Stimulated activated CD8-positive, alpha-beta memory T cell treated with anti-CD3 and anti-CD28 coated beads, Interleukin-7, amount 100 ng/mL, for 4 hours (primary cell): ENCODE measurements at places on chromosomes 4 and X.

- no peak for DNase-seq
Measured at GRCh38 chrX:144768540-144768939, 478.8 kb upstream of the SPANXN1 start.

DNA sequence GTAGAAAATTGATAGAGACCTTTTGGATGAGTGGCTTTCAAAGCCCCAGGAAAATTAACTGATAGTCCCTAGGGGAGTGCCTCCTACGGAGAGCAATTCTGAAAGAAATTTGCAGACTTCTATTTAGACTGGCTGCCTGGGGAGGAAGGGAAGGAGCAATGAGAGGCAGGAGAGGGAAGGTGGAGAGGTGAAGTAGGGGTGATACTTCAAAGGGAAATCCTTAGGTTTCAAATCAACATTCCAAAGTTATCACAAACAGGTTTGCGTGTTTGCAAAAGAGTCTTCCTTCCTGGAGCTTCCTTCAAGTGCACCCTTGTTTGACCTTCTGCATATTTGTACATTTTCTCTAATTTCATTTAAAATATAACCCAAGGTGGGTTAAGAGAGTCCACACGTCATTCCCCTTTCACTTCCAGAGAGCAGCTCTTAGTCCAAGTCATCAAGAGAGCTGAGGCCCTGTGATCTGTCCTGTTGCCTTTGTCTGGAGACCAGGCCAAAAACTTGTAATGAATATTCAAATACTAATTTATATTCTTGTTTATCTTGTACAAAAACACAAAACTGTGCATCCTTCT, 157.8 kb downstream of the CLCN4 start:
- DNase-seq: no peak

- no peak for DNase-seq
Measured at GRCh38 chr4:25874655-25875054, 11.9 kb upstream of the SEL1L3 start.

- no peak for DNase-seq
Measured at GRCh38 chrX:7219153-7219705, 71.3 kb upstream of the PUDP start.

DNA sequence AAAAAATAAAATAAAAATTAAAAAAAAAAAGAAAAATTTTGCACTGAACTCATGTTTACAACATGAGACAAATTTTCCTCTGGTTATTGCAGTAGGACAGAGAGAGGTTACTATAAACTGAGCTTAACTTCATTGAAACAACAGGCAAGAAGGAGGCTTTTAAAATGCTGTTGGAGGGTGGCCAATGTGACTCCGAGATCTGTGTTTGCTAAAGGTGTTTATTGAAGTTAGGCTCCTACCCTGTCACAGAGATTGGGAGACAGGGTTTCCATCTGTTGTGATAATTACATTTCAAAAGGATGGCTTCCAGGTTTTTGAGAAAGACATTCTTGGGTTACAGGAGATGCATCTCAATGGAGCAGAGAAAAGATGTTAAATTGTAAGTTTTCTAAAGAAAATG, 370.5 kb upstream of the HS3ST1 start:
- no peak for DNase-seq

DNA sequence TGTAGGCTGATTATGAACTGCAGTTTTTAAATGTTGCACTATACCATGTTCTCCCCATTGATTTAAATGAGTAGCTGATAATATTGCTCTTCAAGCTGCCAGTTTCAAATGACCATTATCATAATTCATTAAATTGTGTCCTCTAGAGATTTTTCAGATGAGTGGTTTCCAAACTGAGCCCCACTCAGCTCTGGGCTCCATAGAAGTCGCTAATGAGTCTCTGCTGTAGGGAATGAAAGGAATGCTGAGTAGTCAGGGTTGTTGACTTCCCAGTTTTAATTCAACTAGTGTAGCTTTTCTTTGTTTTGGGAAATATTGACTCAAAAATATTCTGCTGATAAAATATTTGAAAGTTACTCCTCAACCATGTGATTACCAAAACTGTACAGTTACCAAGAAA, 1081.1 kb downstream of the ARAP2 start:
- DNase-seq: no peak

DNA sequence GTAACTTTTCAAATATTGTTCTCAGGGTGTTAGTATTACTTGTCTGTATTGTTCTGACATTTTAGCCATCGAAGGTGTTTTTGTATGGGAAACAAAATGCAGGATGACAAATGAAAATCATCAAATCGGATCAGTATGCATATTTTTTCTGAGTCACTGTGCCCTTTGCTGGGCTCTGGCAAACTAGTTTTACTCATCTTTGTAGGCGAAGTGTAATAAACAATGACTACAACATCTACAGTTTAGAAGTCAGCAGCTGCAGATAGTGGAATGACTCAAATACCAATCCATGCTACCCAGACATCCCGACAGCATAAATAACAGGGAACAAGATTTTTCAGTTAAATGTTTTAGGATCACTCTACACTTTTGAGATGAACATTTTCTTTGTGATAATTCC, 557.3 kb upstream of the TENM3 start:
- DNase-seq: no peak

DNA sequence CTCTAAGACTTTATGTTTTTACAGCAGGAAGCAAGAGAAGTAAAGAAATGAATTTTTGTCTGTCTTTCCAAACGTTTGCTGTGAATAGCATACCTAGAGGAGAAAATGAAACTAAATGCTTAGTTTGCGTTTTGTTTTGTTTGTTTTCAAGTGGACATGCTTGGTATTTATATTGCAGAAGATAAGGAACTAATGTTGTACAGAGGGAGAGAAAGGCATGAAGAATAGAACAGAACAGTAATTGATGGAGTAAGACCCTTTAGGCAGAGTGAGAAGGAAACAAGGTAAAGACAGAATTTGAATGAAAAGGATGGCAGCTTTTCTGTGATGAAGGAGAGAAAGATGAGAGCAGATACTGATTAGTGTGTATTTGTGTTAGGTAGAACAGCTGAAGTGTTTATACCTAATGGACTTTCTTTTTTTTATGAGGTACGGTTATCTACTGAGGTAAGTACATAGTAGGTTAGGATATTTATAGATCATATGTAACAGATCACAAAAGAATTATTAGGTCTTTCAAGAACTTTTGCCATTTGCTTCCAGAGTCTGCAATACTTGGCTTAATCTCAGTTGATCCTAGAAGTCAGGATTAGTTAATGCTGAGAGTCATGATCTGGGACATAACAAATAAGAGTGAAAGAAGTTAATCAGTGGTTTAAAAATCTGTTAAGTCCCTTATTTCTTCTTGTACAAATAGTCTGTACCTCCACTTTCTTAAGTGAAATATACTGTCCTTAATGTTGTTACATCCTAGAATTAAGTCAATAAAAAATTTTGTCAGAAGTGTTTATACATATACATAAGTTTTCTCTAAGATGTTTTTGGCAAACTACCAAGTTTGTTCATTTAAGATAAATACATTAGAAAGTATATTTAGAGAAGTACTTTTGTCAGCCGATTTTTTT, 36.8 kb downstream of the FABP2 start:
- DNase-seq: no peak

DNA sequence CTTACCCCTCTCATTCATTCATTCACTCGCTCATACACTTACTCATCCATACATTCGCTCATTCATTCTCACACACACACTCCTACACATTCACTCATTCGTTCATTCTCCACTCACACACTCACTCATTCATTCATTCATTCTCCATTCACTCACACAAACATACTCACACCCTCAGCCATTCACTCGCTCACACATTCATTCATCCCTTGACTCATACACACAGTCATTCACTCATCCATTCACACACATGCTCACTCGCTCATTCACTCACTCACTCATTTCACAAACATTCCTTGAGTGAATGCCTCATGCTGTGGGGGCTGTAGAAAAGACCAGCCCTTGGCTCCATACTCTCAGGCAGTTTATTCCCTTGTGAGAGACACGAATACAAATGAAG, 151.1 kb upstream of the MAMLD1 start:
- no peak for DNase-seq

GRCh38 chrX:154486052-154486395, 391 bp downstream of the UBL4A start:
- no peak for DNase-seq

DNA sequence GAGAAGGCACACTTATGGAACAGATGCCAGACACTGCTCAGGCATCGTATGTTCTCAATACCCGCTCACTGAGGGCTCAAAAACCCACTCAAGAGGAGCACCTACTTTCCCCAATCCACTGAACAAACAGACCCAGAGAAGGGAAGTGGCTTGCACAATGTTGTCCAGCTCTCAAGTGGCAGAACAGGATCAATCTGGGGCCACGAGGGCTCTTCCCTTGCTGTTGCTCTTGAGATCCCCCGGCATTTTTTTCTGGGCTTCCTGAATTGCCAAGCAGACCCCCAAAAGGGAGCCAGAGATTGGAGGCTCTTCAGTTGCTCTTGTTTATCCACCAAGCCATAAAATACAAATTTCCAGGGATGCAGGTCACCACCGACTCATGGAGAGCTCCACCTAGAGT, 35.7 kb downstream of the IDS start:
- DNase-seq: no peak
